ENCODE measurements at places on chromosomes 4 and X.

DNA sequence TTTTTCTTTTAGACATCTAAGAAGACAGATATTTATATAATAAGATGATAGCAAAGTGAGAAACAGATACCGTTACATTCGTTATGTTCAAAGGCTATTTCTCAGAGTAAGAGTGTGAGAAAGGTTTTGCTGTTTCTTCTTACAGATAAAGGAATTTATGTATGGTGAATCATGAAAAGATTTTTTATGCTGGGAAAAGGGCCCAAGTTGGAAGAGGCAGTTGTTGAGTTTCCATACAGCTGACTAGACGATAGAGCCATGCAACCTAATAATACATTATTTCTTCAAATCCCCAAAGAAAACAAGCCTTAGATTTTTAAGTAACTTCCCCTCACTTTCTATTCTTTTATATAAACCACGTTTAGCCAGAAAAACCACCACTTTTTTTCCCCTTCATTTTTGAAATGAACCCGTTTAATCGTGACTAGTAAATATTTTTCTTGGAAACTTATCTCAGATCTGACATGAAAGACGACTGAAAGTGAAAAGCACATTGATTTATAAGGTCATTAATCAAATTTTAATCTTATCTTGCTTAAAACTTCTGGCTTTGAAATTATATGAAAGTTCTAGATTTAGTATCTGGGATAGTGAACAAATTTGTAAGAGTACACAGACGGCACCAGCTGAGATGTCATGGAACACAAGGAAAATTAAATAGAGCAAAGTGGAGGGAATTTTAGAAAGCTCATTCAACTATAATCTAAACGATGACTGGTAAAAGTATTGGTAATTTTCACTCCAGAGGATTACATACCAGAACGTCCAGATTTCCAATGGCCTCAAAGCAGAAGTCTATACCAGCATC is 10.9 kb downstream of the ADH6 start:
- DNase-seq: no peak

GRCh38 chr4:82551734-82552133 is 10.1 kb downstream of the TMEM150C start:
- no peak for DNase-seq

GRCh38 chr4:35684755-35685154 is 559.6 kb downstream of the ARAP2 start:
- DNase-seq: no peak

DNA sequence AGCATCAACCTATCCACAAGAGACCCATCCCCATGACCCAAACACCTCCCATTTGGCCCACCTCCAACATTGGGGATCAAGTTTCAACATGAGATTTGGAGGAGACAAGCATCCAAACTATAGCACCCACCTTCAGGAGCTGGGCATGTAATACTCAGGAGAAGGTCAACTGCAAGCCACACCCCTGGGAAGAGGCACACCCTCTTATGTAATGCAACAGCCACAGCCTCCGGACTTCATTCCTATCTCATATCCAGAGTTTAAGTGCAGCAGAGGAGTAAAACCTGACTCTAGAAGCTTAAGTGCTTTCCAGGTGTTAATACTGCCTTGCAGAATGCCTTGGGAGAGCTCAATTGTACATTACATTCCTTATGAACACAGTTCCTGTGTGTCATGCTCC is 197.4 kb downstream of the PTTG2 start:
- DNase-seq: no peak

- no peak for DNase-seq
These were observed 30.9 kb downstream of the PAGE2 start for GRCh38 chrX:55119712-55120111.

GRCh38 chr4:159282329-159282728 is 179.4 kb downstream of the RAPGEF2 start:
- no peak for DNase-seq

- peak; percentile 72 for DNase-seq
These were observed 56.6 kb downstream of the ANAPC10 start for GRCh38 chr4:145041378-145041777.

GRCh38 chrX:72373136-72373535 is 67.4 kb upstream of the CITED1 start:
- DNase-seq: no peak

GRCh38 chrX:154029439-154029838 is 9.7 kb upstream of the IRAK1 start:
- DNase-seq: no peak

- DNase-seq: no peak
These were observed 1133.8 kb downstream of the TECRL start for GRCh38 chr4:63275491-63275890.

DNA sequence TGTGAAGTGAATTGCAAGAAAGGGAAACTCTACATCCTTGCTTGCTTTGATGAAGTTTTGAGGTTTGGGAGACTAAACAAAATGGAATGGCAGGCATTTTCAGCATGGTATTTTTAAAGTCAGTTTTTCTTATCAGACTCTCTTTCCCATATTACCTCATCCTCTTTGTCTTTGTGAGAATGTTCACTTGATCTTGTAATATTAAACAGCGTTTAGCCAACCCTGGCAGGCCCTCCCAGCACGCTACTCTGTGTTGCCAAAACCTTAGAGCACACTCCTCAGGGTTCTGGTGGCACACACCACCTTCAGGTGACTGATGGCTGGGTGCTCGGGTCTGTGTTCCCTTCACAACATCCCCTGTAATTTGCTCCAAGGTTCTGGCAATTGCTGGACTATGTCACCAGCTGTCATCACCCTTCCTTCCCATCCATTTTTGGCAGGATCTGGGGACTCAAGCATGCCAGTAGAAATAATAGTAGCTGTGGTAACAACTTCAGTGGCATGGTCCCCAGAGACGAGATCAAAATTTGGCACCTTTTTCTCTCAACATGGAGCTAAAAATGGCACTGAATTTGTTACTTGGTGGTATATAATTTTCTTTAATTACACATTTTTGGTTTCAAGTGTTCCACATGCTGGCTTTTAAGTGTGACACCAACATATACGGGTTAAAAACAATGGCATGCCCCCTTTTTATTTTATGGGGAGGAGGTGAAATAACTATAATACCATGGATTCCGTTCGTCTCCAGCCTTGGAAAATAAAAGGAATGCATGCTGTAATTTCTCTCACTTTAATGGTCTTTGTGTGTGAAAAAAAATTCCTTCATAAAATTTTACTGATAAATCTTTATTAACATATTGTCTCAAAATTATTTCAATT is 273.1 kb downstream of the DCTD start:
- DNase-seq: no peak

- no peak for DNase-seq
These were observed 7.8 kb downstream of the SPATA4 start for GRCh38 chr4:176187624-176188023.

- DNase-seq: peak; percentile 7
These were observed 566 bp downstream of the CORIN start for GRCh38 chr4:47837094-47837907.

GRCh38 chr4:23213198-23213597 is 520.5 kb downstream of the GBA3 start:
- DNase-seq: no peak

GRCh38 chr4:7487998-7488671 is 53.4 kb upstream of the PSAPL1 start:
- no peak for DNase-seq
